ENCODE measurements at places on chromosomes 2 and 18.

DNA sequence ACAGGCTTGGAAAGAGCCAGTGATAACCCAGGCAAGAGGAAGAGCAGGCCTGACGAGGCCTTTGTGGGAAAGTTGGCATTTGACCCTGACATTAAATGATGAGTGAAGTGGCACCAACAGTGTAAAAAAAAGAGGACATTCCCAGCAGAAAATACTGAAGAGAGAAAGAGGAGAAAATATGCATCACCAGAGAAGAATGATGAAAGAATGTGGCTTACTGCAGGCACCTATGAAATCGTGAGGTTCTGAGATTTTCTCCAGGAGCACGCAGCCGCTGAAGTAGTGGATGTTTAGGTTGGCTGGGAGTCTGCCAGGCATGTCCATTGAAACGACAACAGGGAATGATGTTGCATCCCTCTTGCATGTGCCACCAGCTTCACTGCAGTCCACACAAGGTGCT is 13.8 kb downstream of the EHD3 start:
- DNase-seq, result no peak

DNA sequence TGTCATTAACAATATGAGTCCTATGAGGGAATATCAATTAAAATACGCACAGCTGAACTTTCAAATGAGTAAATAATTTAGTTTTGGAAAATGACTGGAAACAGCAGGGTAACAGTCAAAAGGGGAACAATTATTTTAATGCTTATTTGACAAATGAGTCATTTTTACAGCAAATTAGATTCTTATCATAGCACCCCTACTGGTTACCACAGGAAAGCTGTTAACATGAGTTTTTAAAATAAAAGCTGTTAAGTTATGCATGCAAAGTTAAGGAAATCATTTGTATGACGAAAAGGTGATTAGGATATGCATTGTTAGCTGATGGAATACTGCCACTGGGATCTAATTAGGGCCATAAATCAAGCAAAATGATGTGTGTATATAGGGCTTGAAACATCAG is 435.1 kb upstream of the MEIS1 start:
- no peak for DNase-seq

GRCh38 chr2:58734365-58734764 is 493.2 kb upstream of the FANCL start:
- DNase-seq, result no peak

DNA sequence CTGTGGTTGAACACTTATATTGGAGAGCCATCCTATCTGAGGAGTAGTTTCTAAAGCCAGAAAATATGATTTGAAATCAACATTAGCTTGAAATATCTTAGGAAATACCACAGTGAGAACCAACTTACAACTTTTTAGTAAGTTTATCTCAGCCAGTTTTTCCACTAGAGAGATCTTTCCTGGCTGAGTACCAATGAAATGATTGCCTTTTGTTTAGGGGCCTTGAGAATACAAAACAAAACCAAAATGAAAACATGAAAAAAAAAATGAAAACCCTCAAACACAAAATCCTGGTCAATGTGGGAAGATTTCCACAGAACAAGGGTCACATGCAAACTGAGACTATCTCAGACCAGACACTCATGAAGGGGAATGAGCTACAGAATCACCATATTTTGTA is 429.0 kb downstream of the SETBP1 start:
- no peak for DNase-seq

DNA sequence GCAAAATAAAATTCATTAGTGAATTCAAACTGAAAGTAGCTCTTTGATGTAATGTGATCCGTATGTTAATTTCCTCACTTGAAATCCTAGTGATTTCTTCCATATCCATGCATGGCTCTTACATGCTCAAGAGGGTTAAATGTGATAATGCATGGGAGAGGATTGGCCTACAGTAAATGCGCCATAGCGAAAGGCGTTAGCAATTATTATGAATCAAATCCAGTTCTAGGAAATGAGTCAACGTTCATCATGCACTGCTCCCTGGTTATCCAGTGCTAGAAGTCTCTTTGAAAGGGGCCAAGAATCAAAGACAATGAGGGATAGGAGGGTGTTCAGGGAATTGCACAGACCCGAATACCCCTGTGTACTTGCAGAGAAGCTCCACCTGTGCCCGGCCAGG is 101.4 kb upstream of the RASGRP3 start:
- DNase-seq, result no peak

DNA sequence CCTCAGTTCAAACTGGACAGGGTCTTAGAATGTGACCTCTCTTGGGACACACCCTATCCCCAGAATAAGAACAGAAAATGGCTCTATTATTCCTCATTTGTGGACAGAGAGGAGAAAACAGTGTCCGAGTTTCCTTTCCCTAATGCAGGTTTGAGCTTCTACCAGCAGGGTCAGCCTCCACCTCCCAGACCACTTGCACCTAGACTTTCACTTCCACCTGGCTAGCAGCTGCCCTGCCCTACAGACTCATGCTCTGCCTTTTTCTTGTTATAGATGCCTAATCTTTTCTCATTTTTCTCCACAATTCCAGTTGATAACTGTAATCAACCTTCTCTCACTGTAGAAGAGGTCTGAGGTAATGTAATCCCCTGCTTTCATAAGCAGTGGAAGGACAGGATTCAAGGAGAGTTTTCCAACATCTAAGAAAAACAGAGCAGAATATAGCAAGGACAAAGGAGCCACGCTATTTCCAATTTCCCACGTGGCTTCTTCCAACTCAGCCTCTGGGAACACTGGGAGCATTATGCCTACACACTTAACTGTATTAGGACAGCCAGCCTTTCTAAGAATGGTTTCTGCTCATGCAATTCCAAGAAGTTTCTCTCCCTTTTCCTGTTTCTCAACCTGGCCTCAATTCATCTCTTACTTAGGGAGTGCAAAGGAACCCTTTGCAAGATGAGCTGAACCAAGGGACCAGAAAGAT is 239.8 kb downstream of the BCL11A start:
- no peak for DNase-seq

GRCh38 chr2:168624028-168624427 is 168.0 kb downstream of the CERS6 start:
- DNase-seq, result no peak

- DNase-seq, result no peak
These were observed 392.5 kb upstream of the NRXN1 start for GRCh38 chr2:51424418-51424817.

DNA sequence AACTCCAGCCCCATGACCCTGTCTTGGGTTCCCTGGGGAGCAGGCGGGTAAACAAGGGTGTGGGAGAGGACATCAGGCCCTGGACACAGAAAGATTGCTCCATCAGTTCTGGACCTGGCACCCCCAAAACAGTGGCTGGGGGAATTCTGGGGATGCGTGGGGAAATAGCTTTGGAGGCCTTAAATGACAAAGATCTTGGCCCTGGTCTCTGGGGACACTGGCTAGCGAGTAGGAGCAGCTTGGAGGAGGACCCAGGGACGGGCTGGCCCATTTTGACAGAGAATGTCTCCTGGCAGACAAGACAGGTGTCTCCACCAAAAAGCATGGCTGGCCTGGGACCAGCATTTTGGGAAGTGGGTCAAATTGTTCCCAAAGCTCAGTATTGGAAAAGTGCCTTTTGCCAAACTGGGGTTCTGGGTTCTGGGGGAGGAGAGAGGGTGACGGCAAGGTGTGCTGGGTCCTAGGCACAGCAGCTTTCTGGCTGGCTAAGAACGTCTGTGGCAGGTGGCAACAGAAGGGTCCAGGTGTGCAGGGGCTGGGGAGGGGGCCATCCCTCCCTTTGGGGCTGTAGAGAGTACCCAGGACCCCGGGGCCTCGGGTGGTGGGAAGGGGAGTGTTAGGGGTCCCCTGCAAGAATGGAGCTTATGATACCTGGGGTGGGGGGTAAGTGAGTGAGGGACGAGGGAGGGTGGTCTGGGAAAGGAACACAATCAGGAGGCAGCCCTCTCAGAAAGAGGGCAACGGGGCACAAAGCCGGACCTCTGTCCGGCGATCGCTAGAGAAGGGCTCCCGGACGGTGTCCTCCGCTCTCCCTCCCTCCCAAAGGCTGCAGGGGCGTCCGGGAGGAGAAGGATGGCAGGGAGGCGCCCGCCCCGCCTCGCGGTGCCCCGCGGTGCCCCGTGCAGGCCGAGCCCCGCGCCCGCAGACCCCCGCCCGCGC is 556 bp downstream of the CYRIA start:
- DNase-seq, result no peak
